Prostate gland (tissue), 2 donors: ENCODE measurements at places on chromosomes 6 and 20.

DNA sequence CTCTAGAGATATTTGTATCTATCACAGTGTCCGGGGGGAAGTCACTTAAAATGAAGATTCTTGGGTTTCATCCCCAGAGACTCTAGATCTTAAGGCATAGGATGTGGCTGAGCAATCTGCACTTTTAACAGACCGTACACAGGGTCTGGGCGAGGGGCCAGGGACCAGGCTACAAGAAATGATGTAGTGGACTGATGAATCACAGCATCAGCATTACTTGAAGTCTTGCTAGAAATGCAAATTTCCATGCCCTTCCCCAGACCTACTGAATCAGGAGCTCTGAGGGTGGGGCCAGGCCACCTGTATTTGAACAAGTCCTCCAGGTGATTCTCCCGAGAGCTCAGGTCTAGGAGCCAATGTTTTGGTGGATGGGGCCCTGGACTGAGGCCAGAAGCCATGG, 168.4 kb downstream of the DOK5 start:
- no peaks in the 10 kb centered on the region for H3K27me3 ChIP-seq
- H3K27ac ChIP-seq = no peak overlapping the region

GRCh38 chr20:24468401-24469115, 871 bp upstream of the SYNDIG1 start:
- H3K4me3 ChIP-seq = peak overlapping the region; percentile 35
- no peaks in the 10 kb centered on the region for H3K36me3 ChIP-seq
- no peaks in the 10 kb centered on the region for H3K4me1 ChIP-seq
- no peak for DNase-seq
- peaks cover 14% of the 10 kb centered on the region for H3K27me3 ChIP-seq

- no peaks in the 10 kb centered on the region for H3K36me3 ChIP-seq
- H3K4me1 ChIP-seq = no peaks in the 10 kb centered on the region
- H3K27me3 ChIP-seq = no peaks in the 10 kb centered on the region
- H3K4me3 ChIP-seq = no peak overlapping the region
- H3K27ac ChIP-seq = no peak overlapping the region
Measured at GRCh38 chr20:60010689-60011458, 52.7 kb downstream of the CDH26 start.

DNA sequence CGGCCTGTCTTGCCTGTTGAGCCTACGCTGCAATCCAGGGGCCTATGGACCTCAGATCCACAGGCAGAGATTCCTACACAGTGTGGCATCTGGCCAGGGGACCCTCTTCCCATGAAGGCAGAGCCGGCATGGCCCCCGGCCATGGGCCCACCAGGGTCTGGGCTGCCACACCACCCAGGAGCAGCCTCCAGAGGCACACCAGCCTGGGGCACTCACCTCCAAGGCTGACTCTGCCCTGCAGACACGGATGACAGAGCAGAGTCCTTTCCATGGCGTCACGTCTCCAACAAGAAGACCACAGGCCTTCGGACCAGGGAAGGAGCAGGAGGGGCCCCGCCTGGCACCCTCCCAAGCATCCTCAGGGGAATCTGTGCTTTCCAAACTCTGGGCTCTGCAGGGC, 3.5 kb upstream of the HRH3 start:
- H3K4me3 ChIP-seq = no peak overlapping the region
- DNase-seq = no peak
- peaks cover 14% of the 10 kb centered on the region for H3K4me1 ChIP-seq
- no peak overlapping the region for H3K27ac ChIP-seq
- peaks cover 22% of the 10 kb centered on the region for H3K27me3 ChIP-seq

DNA sequence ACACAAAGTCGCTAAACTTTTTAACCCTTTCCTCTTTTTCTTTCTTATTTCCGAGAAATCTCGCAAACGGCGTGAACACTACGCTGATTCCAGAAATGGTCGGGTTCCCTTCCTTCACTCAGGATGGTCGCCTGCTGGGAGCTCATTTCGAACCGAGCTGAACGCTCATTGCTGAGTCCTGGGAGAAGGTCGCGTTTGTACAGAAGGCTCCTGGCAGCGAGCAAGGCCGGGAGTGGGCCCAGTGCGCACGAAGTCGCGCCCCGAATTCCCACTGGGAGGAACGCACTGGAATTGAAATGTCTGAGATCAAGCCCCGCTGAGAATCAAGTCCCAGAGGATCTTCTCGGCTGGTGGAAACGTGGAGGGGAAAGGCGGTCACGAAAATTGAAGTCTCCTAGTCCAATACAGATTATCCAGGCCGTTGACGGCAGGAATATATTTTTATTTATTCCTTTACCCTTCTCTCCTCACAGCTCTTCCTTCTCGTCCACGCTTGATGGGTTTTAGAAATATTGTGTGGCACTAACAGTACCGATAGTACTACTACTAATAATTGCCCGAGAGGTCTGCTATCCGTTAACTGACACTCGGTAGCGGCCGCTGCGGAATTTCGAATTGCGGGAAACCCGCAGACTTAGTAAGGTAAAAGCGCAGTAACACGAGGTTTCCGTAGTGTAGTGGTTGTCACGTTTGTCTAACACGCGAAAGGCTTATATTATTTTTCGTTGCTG, 207.2 kb upstream of the ZNF184 start:
- H3K36me3 ChIP-seq = no peaks in the 10 kb centered on the region
- DNase-seq = no peak
- H3K4me3 ChIP-seq = no peak overlapping the region
- no peaks in the 10 kb centered on the region for H3K4me1 ChIP-seq

GRCh38 chr6:170404036-170404435, 97.5 kb downstream of the FAM120B start:
- no peaks in the 10 kb centered on the region for H3K27me3 ChIP-seq
- H3K36me3 ChIP-seq = no peaks in the 10 kb centered on the region
- DNase-seq = no peak
- no peak overlapping the region for H3K27ac ChIP-seq
- H3K4me1 ChIP-seq = no peaks in the 10 kb centered on the region

DNA sequence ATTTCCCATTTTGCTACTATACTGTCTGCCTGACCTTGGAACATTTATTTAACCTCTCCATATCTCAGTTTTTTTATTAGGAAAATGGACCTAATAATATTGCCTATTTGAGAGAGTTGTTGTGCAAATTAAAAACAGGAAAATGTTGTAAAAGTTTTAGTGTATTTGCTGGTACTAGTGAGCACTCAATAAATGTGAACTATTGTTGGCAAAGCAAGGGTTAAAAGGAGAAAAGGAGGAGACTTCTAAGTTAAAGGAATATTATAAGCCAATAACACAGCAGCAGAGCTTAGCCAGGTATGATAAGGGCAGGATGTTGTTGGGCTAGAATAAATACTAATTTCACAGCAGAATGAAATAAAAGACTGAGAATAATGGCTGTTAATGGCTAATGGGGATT, 211.9 kb upstream of the FUT9 start:
- DNase-seq = no peak
- no peak overlapping the region for H3K4me3 ChIP-seq
- H3K27me3 ChIP-seq = no peaks in the 10 kb centered on the region

DNA sequence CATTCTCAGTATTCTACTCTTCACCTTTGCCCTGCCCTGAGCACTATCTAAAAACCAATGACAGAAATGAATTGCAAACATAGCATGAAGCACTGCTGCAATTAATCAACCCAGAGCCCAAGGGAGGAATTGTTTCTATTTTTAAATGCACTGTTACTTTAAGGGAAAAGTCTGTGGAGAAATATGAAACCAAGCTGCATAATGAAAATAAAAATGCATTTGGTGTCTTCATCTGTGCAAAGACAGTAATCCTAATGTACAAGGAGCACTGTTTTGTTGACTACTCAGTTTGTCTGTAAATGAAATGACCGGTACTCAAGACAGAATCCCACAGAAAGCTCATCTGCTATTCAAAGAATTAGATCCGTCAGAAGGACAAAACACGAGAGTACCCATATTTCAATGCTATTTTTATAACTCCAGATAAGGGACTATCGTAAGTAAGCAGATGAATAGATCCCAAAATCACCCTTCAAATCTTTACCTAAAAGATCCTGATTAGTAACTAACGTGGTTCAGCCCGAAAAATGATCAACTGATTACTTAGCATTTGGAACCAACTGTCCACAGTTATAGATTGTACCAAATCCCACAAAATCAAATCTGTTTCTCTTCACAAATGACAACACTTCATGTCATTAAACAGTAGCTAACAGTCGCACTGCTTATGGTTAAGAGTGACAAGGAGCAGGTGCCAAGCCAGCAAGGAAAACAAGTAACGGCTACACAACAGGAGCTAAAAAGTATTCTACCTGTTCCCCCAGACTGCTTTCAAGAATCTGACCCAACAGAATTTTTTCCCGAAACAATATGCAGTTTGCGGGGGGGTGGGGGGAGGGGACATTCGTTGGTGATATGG, 2.4 kb downstream of the KIF13A start:
- H3K4me3 ChIP-seq = peak overlapping the region; percentile 72
- H3K27ac ChIP-seq = peak overlapping the region; percentile 90
- no peaks in the 10 kb centered on the region for H3K27me3 ChIP-seq
- DNase-seq = no peak

- H3K4me3 ChIP-seq = no peak overlapping the region
- DNase-seq = no peak
- no peaks in the 10 kb centered on the region for H3K27me3 ChIP-seq
- no peaks in the 10 kb centered on the region for H3K4me1 ChIP-seq
Measured at GRCh38 chr6:101758368-101758767, 364.9 kb downstream of the GRIK2 start.
